ENCODE measurements at places on chromosomes 2 and 18.

DNA sequence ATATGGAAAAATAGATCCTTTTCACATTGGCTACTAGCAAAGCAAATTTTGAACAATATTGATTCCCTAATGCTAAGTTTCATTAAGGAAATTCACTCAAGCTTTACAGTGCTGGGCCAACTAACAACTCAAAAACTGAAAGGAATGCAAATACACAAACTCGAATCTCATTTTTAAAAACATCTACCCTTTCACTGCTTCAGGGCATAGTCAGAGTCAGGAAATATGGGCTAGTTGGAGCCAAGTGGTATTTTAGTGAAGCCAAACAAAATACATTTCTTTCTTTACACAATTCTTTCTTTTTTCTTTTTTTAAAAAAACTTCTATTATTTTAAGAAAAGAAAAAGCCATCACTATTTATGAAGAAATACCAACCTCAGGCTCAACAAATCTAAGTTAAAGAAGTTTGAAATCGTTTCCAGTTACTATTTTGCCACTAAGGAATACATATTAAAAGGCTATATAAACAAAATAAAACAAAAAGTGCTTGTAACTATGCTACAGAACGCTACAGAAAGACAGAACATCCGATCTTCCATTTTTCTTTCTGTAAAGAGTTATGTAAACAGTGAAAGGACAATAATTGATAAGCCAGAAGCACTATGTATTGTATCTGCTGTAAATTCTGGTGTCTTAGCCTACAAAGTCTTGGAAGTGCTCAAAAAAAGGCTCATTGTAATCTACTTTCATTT, 113.6 kb upstream of the STK17B start:
- no peak for DNase-seq

DNA sequence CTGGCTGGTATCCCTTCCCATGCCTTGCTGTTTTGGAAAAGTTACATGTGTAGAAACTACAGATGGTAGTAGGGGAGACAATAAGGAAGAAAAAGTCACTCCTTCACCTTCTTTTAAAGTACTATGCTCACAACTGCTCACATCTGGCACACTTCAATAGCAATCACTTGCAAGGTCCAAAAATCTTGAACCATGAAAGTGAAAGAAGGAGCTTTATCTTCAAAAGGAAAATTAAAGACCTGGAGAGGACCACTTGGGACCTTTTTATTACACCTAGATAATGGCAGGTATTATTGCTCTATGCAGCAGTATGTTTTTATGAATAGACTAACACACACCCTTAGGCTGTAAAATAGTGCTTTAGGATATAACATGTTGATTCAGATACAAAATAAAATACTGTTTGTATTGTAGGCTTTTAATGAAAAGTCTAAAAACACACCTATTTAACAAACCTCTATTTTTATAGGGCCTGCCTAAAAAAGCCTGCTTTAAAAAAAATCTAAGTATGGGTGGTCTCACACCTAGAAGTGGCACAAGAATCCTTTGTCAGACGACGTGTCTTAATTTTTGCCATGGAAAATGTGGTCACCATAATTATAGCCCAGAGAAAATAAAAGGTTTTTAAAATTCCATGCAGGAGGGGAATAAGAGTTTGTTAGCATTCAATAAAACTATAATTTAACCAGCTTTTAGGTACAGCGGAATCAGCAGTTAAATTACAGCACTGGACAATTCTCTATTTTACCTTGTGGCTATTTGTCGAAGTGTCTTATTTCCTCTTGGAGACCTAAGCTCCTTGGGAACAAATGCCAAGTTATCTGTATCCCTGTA, 124.0 kb downstream of the BCL2 start:
- DNase-seq: no peak

DNA sequence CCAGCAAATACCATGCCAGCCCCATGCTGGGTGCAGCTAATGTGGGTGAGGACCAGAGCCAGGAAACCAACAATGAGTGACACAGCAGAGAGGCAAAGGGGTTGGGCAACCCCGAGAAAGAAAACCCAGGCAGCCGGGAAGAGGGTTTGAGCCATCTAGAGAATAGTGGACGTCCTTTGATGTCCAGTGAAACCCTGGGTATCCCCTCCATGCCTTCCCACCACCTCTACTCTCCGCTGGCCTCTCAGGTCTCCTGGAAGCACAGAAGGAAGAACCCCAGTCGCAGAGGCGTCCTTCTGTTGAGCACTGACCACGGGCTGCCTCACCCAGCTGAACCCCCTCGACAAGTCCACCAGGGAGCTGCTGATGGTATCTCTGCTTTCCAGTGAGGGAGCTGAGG, 657.4 kb upstream of the ID2 start:
- no peak for DNase-seq

- DNase-seq: no peak
Measured at GRCh38 chr18:21722687-21723086, 17.9 kb upstream of the MIB1 start.

DNA sequence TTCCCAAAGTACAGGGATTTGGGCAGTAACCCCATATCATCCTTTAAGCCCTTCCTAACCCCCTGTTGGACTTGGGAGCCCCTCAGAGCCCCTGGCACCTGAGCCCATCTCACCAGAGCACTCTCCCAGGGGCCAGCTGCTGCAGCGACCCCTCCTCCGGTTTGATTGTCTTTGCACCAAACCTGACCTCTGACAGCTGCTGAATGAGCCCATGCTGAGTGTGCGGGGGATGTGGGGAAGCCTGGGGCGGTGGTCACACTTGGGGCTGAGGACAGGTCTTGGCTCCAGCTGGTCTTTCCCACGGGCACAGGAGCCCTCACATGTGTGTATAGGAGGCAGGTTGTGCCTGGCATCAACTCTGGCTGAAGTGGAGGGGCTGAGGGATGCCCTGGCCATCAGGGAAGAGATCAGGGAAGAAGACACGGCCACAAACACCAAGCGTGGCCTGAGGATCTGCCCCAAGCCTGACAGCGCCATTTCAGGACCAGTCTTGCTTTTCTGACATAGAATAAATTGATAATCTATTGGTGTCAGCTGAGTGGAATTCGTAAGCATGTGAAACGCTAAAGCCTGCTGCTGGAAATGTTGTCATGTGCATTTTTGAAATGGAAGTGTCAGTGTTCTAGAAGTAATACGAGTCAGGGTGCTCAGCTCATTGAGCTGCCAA, 102.4 kb downstream of the ACKR3 start:
- no peak for DNase-seq

DNA sequence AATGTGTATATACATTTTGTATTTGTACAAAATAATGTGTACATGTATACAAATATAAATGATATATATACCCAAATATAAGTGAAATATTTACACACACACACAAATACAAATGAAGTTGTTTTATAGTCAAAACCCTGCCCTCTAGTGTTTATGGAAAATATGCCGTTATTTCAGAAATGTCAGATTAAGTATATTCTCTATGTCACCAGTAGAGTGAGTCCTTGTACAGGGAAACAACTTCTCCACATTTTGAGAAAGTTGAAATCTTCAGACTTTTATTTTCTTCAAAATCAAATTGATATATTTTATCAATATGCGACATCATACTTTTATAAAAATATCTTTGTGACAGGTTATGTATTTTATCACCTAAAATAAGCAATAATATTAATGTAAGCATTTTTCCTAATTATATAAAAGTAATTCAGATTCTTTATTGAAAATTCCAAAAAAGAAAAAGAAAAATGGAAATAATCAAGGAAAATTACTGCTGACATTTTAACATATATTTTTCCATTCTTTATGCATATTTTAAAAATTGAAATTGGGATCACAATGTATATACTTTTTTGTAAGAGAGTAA, 22.4 kb downstream of the ARL6IP6 start:
- peak; percentile 62 for DNase-seq

DNA sequence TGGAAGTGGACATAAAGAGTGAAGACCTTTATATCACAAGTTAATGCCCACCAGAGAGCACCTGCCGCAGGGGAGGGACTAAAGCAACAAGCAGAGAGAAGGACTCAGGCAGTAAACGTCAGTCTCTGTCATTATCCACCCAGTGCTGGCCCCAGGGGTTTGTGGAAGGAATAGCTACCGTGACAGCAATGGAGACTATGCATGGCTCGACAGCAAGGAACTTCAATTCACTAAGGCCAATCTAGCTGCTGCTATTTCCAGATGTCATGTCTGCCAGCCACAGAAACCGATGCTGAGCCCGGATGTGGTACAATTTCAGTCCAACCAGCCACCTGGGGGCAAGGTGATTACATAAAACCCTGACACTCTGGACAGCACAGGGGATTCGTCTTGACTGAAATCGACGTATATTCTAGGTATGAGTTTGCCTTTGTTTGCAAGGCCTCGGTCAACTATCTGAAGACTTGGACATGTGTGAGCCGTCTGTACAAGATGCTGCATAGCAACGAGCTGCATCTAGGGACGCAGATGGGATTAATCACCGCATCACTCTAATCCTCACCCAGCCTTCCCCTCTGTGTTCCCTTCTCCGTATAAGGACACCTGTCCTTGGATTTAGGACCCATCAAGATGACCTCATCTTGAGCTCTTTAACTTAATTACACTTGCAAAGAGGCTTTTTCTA, 154.1 kb upstream of the SH3BP4 start:
- DNase-seq: peak; percentile 99

- no peak for DNase-seq
Measured at GRCh38 chr2:205988274-205988673, 97.7 kb downstream of the INO80D start.

DNA sequence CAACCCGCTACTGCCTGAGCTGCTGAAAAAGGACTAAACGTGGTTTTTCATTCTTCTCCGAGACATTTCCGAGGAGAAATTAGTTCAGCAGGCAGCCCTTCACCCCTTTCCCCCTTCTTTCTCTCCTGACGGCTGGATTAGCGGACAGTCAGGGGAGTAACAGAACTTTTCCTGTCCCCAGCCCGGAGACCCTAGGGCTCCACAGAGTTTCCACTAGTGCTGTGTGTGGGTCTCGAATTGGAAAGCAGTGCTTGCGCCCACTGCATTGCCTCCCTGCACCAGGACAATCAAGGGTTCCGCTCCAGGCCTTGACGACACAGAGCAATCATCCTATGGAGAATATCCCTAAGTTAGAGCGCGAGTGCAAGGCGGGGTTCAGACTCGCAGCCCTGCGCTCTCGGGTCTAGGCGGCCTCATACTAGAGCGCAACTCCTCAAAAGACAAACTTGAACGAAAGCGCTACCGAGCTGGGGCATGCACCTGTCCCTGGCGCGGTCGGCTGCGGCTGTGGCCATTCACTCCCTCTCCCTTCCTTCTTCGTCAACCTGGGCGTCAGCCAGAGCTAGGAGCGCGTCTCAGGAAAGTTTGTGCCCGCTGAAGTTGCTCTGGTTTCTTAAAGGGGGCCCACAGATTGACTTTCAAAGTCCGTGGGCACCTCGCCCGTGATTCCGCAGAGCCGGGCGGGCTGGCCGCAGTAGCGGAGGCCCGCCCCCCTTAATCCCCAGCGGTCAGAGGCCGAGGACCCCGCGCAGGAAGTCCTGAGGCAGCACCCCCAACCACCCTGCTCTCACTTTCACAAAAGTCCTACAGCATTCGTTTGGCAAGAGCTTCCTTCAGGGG, 801 bp downstream of the OSR1 start:
- DNase-seq: peak; percentile 31

DNA sequence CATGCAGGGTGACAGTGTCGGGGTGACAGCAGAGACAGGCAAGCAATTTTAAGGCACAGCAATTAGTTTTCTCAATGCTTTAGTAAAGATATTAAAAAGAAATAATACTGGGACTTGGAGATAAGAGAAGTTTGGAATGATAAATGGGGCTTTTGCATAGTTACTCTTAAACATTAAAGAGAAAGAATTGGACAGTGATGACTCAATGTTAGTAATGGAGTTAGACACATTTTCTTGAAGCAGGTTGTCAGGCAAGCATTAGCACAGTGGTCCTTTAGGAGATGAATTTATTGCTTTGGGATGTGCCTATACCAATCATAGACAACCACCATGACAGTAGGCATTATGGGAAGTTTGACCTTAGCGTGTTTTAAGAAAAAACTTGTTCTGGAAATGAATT, 228.3 kb upstream of the RAB12 start:
- no peak for DNase-seq

DNA sequence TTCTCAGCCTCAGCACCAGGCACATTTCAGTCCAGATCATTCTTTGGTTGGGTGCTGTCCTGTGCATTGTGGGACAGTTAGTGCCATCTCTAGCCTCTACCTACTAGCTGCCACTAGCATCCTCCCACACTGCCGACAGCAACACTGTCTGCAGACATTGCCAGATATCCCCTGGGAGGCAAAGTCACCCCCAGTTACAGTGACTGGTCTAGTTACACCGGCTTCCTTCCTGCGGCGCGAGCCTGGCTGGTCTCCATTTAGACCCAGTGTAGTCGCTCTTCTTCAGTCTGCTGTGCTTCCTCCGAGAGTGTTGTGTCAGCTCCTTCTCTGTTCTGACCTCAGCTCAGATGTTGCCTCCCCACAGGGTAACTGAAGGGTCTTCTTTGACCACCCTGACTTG, 283.1 kb downstream of the PHLPP1 start:
- no peak for DNase-seq

DNA sequence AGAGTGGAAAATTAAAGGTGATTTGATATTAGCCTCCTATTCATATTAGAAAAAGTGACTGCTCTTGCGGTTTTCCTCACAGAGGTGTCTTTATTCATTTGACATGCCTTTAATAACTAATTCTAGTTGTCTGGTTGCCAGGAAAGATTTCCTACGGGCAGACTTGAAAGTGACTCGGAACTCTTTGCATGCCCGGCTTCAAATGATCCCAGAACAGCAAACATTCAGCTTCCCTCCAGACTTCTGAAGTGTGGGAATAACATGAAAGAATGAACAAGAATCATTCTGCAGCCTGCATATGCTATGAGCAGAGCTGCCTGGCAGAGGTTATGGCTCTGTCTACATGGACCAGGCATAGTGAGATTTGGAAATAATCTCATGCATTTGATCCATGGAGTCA, 89.6 kb upstream of the PKDCC start:
- DNase-seq: no peak

DNA sequence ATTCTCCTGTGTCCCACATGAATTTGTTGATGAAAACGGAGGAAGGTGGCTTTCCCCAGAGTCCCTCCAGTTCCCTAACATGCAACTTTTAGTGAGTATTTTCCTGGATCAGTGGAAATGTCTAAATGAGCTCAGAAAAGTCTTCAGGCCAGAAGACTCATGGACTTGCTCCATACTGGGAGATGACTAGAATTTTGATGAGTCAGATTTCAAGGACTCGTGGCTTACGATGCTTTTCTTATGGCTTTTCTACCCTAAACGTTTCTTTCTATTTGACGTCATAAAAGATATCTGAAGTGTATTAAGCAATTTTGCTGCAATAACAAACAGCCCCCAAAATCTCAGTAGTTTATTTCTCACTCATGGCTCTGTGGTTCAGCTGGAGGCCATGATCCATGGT, 397.6 kb downstream of the FBXO15 start:
- no peak for DNase-seq

GRCh38 chr18:65422544-65423136, 328.2 kb upstream of the CDH7 start:
- no peak for DNase-seq

All from NCI-H82 (cell line).